ENCODE measurements at places on chromosomes 16 and 17.

DNA sequence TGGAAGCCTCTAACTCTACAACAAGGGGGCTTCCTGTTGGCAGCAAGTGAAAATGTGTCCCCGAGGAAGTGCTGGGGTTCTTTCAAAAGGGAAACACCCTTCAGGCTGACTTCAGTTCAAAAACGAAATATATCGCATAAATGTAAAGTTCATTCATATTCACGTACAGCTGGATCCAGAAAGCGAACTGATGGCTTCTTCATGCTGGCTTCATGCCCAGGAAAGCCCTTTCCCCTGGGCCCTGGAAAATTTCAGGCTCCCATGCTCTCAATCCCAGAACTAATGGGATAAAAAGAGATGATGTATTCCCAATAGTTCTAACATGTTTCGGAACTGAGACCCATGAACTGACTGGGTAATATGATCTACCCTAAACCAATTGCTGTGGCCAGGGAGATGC, 104.7 kb upstream of the CDH13 start:
- DNase-seq, result no peak

DNA sequence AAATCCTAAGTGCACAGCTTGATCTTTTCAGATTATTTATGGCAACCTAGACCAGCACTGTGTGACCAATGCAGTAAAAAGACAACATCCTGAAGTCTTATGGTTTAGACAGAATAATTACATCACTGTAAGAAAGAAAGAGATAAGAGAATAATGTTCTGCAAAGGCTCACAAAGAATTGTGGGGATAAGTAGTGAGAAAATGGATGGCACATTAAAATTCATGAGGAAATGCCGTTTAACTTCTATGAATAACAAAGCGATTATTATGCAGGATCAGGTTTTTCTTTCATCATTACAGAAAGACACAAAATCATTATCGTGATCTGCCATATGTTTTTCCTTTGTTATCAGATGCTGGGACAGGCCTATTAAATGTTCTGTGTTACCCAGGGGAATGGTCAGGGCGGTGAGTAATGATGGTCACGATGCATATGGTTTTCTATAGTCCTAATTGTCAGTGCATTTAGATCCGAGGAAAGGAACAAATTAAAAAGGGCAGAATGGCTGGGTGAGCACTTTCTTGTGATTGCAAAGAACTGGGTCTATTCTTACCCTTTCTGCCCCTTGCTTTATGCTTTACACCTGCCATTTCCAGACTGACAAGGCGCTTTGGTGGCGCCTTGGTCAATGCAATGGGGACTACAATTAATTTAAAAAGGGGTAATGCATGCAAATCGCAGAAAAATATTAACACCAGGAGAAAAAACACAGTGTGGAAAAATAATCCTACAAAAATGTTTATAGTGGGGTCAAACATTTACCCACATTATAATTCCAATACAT, 18.1 kb upstream of the DHX40 start:
- DNase-seq, result no peak

DNA sequence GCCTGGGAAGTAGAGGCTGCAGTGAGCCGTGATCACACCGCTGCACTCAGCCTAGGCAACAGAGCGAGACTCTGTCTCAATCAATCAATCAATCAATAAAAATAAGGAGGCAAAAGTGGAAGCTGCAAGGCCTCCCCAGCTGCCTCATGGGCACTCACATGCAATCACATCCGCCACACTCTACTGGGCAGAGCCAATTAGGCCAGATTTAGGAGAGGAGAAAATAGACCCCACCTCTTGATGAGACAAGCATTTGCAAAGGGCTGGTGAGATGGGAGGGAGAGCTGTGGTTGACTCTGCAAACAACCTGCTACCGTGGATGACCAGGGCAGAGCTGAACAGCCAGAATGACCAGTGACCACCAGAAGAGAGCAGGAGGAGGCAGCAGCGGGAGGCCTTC, 14.7 kb upstream of the GSG1L start:
- DNase-seq, result no peak

DNA sequence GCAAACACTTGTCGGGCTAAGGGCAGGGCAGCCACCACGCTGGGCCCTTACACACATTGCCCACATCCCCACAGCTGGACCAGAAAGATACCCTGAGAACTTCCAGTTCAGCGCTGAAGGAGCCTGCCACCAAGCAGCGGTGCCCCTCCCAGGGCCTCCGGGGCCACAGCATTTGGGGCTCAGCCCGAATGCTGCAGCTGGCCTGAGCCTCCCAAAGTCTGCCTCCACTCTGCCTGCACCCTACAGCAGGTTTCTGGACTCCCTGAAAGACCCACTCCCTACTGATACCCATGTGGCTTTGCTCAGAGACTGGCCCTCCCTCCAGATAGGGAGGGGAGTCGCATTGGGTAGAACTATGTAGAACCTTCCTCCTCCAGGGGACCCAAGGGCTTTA, 1.5 kb downstream of the MCRIP1 start:
- no peak for DNase-seq

DNA sequence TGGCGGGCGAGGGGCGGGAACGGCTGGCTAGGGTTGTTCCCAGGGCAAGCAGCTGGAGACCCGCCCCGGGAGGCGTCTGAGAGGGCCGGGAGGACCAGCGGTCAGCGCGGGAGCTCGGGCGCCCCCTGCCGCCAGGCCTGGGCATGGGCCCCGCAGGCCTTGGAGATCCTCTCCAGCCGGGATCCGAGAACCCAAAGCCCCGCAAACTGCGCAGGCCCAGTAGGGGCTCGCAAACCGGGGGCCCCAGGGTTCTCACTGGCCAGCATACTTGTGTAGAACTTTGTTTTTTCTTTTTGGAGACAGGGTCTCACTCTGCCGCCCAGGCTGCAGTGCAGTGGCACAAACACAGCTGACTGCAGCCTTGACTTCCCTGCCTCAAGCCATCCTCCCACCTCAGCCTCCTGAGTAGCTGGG, 20.8 kb upstream of the ZNF423 start:
- DNase-seq, result no peak

- no peak for DNase-seq
Measured at GRCh38 chr17:65323049-65323448, 185.9 kb downstream of the RGS9 start.

DNA sequence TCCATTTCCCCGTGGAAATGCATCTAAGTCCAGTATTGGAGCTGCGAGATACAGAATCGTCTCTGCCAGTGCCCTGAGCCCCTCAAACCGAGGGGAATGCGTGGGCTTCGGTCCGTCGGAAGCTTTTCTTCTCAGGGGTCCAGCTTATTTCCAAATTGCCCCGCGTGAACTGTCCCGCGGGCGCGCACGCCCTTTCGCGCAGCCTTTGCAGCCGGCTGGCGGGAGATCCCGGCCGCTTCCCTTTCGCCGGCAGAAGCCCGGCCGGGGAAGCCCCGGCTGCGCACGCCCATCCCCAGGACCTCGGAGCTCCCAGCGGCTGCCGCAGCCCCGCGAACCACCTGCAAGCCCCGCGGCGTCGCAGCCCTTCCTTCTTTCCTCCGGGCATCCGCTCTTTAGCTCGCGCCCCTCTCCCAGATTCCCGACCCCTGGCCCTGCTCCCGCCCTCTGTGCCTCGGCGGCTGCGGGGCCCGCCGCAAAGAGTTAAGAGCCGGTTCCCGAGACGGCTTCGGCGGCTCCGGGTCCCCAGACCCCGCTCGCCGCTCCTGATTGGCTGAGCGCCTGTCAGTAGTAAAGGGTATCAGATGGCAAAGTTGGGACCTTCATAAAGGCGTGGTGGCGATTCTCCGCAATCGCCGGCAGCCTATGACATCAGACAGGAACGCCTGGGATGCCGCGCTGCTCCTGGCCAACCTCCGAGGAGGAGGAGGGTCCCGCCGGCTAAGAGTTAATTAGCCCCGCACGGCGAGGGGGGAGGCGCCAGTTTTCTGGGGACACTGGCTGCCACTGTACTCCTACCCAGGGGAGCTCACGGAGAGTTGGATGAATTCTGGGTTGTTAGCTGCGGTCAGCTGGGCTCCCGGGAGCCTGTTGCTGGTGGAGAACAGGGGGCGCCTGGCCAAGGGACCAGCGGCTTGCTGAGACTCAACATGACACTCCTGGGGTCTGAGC, at the start of gene MYOCD:
MYOCD (plus strand) TSS at position 628 of the 948 bp plus-strand sequence; CDS start at position 927, 299 bp downstream.
- no peak for DNase-seq

GRCh38 chr17:74404789-74405188, 27.1 kb upstream of the GPRC5C start:
- no peak for DNase-seq

- no peak for DNase-seq
Measured at GRCh38 chr16:87740909-87741424, 24.8 kb downstream of the KLHDC4 start.

GRCh38 chr17:64689106-64689505, 27.0 kb upstream of the SMURF2 start:
- DNase-seq, result no peak

DNA sequence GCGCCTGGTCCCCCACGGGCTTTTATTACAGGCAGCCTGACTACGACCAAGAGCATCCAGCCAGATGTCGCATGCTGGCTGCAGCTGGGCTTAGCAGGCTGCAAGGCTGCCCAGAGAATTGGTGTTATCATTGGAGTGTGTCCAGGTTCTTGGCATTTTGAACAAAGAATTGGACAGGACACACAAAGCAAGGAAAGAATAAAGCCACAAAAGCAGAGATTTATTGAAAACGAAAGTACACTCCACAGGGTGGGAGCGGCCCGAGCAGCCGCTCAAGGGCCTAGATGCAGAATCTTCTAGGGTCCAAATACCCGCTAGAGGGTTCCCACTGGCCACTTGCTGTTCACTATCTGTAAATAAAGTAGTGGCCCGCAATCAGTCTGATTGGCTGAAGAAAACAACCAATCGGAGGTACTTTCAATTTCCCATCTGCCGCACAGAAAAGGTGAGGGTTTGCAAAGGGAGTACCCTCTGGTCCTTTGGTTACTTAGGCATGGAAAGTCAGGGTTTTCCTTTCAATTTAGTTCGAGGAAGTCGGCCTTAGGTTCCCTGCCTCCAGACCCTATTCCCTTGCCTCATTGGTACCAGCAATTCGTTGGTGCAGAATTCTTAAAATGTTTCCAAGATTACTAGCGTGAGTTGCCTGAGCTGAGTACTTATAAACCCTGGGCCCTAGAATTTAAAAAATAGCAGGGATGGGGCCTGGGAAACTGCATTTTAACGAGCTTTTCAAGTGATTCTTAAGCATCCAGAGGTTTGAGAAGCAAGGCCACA, 38.5 kb upstream of the CNEP1R1 start:
- DNase-seq, result no peak

GRCh38 chr17:48596000-48596734, 2.6 kb upstream of the HOXB5 start:
- no peak for DNase-seq
